ENCODE measurements at places on chromosomes 4 and X.
A peak's percentile ranks its signal among the peaks of the same experiment; 100 is the strongest.

- no peak for DNase-seq
Observed at GRCh38 chrX:132953354-132953753, 5.1 kb downstream of the HS6ST2 start.

DNA sequence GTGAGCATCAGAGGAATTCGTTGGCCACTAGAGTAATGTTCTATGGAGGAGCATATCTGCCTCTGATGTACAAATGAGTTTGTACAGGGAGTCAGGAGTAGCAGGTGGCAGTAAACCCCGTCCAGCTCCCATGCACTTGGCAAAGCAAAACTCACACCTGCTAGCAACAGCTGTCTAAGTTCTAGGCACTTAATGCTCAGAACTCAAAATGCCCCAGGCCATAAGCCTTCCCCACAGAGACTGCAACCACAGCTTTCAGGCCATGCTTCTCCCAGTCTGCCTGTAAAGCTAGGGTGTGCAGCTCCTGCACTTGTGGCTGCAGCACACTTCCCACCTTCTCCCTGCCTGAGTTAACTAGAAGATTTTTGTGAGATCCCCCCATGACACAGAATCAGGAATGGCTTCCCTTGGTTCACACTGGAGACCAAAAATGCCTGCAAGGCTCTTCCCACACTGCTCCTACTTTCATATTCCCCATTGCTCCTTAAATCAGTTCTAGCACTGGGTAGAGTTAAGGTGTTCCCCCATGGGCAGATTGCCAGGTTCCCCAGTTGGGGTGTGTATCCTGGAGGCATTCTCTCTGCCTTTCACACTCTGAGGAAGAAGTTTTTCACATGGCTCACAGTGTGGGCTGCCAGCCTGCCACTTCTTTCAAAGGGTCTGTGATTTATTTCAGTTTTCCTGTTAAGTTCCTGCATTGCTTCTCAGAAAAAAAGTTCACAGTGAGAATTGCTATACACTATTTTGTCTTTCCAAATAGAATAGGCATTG lies 189.9 kb downstream of the STPG2 start:
- DNase-seq = no peak

DNA sequence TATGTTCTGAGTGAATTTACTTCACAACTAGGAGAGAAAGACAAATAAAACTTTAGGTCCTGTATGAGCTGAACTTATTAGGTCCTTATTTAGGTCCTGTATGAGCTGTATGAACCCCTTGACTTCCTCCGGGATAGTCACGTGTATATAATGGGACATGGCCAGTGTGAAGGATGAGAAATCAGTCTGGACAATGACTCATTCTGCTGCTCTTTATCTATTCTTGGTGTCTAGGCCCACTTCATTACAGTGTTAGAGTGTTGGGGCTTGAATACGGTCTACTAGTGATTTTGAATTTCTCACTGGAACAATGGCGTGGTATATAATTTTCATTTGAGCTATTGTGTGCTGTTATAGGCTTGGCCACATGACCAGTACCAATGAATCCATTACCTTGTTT lies 21.9 kb downstream of the STK26 start:
- DNase-seq = no peak

DNA sequence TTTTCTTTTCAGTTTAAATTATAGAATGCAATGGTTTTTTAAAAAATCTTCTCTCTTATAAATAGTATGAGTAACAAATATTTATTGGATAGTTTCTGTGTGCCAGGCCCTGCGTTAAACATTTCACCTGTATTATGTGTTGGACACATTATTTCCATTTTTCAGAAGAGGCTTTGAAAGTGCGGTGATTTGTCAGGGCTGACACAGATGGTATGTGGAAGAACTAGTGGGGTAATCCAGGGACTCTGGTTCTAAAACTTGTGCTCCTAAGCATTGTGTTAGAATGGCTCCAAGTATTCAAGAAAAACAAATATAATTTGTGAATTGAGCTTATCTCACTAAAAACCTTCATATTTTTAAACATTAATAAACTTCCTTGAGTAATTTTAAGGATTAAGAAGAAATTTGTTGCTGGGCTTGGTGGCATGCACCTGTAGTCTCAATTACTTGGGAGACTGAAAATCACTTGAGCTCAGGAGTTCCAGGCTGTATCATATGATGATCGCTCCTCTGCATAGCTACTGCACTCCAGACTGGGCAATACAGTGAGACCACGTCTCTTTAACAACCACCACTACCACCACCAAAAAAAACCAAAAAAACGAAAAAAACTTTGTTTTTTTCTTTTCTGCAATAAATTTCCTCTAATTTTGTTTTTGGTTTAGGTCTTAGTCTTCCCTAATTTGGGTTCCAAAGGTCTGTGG lies 40.0 kb downstream of the RAPGEF2 start:
- DNase-seq = no peak

GRCh38 chrX:69293776-69294601 lies 128.7 kb upstream of the PJA1 start:
- no peak for DNase-seq

DNA sequence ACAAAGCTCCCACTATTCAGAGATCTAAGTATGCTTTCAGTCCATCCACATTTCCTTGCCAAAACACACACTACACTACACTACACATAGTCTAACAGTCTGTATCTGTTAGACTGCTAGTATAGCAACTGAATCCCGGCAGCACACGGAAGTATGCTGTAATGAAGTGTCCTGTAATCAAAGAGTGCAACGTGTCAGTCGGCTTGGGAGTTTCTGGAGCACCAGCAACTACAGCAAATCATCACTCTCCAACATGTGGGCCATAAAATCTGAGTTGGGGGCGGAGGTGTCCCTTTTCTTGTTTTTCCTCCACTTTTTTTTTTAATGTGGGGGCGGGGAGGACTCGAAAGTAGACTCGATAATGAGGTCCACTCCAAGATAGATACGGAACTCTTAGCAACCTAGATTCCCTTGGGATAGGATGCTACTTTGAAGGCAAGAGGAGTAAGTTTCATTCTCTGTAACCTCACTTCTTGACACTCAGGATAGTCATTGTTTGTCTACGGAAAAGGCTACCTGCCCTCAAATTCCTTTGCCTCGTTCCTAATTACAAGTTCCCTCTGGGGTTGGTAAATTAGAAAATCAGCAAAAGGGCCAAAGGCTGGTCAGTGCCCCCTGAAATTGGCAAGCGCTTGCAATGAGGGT lies 722 bp downstream of the SLC10A7 start:
- no peak for DNase-seq

GRCh38 chr4:32775049-32775448 lies 2054.9 kb downstream of the PCDH7 start:
- DNase-seq = no peak

DNA sequence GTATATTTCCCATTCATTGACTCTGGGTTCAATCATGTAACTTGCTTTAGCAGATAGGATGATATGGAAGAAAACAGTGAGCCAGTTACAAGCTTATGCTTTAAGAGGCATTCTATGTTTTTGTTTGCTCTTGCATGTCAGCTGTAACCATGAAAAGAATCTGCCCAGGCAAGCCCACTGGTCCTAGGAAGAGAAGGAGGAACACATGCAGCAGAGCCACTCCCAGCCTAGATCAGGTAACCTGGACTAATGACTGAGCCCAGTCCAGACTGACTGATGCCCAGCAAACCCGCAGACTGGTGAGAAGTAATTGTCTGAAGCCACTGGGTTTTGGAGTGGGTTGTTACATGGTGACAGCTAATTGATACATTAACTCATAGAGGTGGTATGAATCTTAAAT lies 167.9 kb downstream of the COL4A6 start:
- DNase-seq = no peak

GRCh38 chr4:152684007-152684406 lies 4.2 kb upstream of the TMEM154 start:
- DNase-seq = no peak

DNA sequence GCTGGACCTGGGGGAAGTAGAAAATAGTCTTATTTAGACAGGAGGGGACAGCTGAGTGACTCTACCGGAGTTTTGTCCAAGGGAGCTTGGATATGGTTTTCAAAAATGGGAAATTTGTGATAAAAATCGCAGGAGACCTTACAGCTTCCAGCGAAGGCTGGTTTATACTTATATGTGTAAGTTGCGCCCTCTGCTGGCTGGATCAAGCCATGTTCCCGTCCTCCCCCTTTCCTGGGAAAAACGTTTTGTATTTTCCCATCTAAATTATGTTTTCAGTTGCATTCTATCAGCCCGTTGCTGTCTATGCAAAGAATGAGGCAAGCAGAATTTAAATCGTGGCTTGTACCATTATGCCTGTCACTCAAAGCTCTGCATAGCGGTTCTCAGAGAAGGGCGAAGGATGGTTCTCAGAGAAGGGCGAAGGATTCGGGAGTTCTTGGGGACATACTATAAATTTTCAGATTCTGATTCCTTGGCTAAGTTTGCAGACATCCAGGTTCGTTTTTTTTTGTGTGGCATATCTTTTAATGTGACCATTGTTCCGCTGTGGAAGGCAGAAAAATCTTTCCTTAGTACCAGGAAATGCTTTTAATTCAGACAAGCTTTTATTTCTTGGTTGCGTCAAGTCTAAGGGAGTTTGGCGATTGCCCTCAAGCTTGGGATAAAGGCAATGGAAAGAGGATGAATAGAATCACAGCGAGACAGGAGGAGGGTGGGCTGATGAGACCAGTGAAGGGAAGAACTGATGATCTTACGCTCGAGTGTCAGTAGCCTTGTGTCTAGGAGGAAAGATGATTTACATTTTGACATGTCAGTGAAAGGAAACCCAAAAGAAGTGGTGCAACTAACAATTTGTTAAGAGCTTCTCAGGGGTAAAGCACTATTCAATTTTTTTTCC lies 128.5 kb upstream of the ARX start:
- DNase-seq = peak; percentile 45

DNA sequence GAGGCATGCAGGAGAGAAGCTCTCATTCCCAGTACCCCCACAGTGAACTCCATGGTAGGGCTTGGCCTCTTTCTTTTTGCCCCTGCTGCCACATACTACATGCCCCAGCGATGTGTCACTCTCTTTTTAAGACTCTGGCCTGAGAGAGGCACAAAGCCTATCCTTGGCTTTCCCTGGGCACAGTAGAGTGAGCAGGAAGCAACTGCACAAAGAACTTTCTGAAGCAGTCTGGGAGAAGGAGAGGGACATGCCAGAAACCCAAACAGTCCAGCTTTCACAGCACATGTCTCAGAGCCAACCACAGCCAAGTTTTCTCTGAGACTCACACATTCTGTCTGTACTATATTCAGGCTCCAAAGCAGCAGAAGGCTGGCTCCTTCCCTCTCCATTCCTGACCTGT lies 7.9 kb upstream of the NALF2 start:
- no peak for DNase-seq

DNA sequence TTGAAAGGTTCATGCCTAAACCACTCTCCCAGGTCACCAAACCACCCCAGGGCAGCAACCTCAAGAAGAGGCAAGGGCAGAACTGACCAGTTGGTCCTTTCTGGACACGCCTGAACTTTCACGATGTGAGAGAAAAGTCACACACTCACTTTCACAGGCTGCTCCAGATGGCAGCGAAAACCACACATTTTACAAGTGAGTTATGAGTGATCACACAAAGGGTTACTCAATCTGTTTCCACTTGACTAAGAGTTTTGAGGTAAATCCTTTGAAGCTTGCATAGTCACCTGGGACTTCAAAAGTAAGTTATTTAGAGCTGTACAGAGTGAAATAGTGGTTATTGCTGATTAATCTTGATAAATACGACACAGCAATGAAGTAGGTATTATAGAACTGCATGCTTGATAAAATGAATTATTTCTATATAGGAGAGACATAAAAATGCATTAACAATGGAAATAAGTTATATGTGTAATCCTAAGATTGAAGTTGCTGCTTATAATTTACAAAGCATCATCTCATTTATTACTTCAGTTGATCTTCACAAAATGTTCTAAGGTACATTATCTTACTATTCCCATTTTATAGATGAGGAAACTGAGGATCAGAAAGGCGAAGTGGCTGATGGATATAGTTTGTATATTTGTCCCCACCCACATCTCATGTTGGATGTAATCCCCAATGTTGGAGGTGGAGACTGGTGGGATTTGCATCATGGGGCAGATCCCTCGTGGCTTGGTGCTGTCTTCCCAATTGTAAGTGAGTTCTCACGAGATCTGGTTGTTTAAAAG lies 103.0 kb upstream of the KLF3 start:
- DNase-seq = no peak

- DNase-seq = no peak
Observed at GRCh38 chr4:39255871-39256270, 73.5 kb downstream of the WDR19 start.

DNA sequence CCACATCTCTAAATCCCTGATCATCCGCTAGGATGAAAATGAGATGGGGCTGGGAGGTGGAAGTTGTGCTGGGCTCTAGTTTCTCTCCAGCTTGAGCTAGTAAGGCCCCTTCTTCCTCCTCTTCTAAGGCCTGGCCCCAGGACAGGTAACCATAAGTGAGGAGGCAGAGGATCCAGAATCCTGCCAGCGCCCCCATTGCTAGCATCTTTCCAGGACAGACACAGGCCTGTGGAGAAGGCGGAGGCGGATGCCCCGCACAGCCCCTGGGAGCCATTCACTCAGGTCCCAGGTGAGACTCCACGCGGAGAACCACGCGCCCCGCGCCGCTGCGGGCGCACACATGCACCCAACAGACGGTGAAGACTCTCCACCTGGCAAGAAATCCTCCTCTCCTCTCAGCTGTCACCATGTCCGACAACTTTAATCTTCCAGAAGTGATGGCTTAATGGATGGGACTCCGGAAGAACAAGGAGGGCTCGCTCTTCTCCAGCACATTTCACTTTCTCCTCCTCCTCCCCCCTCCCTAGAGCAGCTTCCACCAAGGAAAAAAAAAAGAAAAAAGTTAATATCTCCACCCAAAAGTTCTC lies 793 bp downstream of the ARSJ start:
- DNase-seq = no peak

DNA sequence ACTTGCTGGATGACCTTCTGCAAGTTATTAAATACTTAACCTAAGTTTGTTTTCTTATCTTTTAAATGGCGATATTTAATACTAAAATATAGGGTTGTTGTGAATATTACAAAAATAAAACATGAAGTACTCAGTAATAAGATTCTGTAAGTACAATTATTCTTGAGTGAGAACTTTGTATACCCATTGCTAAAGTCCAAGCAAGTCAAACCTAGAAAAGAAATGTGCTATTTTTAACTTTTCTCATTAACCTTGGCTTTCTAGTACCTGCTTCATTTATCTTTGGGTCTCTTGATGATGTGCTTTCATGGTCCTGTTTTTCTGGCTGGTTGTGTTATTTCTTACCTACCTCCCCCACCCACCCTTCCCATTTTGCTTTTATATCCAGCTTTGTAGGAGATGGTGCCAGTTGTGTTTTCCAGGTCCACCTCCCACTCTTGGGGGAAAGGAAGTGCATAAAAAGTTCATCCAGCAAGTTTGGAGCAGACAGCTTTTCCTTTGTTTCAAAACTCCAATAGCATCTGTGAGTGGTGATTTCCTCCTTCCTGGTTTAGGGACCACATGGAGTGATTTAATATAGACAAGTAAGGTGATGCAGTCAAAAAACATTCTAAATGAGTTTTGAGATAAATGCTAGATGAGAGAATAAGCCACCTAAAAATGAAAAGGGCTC lies 7.5 kb upstream of the CXCL8 start:
- DNase-seq = no peak

Data from hippocampal formation (tissue), 2 donors.